ENCODE measurements at places on chromosomes 7 and 10.

GRCh38 chr10:132721725-132722124, 64.2 kb downstream of the NKX6-2 start:
- no peak for DNase-seq

- DNase-seq, result no peak
These were observed 125.6 kb downstream of the CYP26A1 start for GRCh38 chr10:93199191-93199751.

GRCh38 chr7:22482503-22482902, 17.5 kb downstream of the STEAP1B start:
- no peak for DNase-seq

DNA sequence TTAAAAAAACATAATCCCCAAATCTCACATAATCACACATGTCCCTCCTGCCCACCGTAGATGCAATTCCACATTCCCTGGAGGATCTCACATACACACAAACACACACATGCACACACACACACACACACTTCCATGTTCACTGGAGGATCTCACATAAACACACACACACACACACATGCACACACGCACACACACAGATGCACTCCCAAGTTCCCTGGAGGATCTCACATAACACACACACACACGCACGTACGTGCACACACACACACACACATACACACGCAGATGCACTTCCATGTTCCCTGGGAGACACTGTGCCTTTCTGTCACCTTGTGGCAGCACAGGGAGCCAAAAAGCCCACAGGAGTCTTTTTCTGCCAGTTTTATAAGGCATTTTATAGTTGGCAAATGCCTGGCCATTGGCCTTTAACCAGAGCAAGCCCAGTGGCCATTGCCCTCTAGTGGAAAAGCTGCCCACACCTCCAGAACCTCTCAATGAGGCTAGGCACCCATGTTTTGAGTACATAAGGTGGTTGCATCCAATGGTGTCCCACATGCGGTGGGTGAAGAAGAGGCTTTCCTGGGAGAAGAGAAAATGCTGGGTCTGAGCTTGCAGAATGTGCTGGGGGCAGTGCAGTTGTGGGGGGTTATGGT, 115.4 kb upstream of the ACBD5 start:
- no peak for DNase-seq

DNA sequence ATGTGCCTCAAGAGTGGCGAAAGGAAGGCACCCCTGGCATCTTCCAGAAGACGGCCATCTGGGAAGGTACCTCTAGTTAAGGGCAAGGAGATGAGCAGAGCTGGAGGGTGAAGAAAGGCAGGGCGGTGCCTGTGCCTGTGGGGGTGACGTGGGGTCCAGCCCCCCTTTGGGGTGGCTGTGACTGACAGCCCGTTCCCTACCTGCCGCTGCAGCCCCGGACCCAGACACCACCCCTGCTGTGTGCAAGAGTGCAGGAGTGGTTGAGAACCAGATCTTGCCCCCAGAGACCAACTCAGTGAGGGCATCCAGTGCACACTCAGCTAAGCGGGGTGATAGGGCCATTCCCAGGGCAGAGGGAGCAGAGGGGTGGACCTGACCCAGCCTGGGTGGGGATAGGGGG, 4.3 kb upstream of the MUC17 start:
- DNase-seq, result no peak

GRCh38 chr7:15291699-15292098, 270.1 kb downstream of the AGMO start:
- DNase-seq, result no peak

DNA sequence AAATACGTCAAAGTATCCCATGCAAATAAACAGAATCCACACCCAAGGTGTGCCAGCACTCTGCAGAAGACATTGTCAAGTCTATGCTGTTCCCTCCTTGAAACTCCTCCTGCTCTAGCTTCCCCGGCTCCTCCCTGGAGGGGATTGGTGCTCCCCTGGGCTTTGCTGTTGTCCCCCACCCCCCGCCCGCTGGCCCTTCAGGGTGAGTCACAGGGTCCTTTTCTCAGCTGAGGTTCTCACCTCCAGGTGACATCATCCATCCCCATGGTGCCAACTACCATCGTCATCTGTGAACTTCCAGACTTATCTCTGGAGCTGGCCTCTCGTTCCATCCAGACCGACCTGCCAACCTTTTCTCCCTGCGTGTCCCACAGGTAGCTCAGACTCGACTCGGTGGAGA, 77.0 kb downstream of the ITIH5 start:
- DNase-seq, result no peak

- no peak for DNase-seq
These were observed 147.0 kb upstream of the FAM20C start for GRCh38 chr7:45106-46090.

GRCh38 chr7:41255113-41255512, 447.8 kb downstream of the INHBA start:
- no peak for DNase-seq
